ENCODE measurements at places on chromosomes 13 and 19. TPM values are rescaled to one million over a fixed set of nuclear protein-coding genes. Genes with fewer than 3 reads are reported as not detected.

The VSTM1 gene
- total RNA-seq: not detected

The IGFL1 gene
- not detected for total RNA-seq

The SOX1 gene
- not detected for total RNA-seq

The TARM1 gene
- not detected for total RNA-seq

The LRRC4B gene
- total RNA-seq: 9.5 TPM

Data from K562 (cell line).